Tongue (tissue), 3 donors: ENCODE measurements at places on chromosomes 5 and 9.

- DNase-seq = no peak
Observed at GRCh38 chr5:67194166-67194565, 2.4 kb downstream of the CD180 start.

DNA sequence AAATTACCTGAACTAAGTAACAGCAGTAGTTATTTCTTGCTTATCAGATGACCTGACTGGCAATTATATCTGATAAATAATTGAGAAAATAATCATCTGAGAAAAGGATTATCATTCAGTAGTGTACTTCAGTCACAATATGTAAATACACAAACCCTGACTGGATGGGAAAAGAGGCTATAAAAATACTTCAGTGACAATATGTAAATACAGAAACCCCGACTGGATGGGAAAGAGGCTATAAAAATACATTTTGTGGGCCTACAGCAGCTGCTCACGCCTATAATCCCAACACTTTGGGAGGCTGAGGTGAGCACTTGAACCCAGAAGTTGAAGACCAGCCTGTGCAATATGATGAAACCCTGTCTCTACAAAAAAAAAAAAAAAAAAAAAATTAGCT is 11.1 kb downstream of the UBAP2 start:
- no peak for DNase-seq

- DNase-seq = no peak
Observed at GRCh38 chr9:3281399-3281798, 244.4 kb downstream of the RFX3 start.

DNA sequence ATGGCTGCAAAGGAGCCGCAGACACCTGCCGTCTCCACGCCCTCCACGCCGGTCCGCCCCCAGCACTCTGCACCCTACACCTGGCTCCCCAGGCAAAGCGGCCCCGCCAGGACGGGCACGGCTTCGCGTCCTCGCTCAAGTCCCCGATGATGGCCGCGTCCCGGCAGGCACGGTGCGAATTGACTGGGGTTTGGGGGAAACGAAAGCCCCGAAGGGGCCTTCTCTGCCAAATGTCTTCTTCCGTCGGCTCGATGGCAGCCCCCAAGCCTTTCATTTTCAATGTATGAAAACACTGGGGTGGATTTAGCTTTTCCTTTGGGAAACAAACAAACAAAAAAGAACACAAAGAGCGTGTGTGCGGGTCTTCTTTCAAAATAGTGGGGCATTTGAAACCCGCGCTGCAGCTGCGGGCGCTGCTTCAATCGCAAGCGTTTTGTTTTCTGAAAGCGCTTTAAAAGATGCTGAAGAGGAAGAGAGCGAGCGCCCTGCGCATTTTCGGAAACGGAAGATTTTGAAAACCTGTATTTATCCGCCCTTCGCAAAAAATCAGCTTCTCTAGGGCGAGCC is 160.0 kb downstream of the RMI1 start:
- DNase-seq = peak; percentile 54

DNA sequence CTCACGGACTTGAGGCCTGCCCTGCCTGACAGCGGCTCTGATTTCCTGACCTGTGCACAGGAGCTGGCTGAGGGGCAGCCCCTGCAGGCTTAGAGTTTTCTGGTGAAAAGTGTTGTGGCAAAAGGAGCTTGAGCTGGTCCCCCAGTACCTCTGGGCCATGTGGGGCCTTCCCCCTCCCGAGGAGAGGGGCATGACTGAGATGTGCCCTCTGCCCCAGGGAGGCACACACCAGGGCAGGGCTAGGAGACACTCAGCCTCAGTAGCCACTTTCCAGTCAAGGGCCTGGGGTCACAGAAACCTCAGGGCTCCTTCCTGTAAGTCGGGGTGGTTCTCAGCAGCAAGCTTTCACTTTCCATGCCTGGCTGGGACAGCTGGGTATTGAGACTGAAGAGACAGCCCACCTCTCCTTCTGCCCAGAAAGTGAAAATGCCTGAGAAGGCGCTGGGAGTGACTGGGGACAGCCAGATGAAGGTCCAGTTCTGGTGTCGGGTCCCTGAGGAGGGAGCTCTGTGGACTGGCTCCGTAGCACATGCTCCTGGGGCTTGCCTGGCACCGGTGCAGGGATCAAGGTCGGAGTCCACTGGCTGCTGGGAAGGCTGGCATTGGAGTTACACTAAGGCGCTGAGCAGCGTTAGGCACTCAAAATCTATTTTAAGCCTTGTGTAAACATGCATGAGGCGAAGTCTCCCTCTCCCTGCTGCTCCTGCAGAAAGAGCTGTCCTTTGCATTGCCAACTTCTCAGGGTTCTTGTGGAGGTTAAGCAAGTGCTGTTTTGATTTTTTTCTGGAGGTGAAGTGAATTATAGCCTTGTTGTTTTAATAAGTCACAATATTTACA is 394.9 kb downstream of the GADD45G start:
- DNase-seq = peak; percentile 89

DNA sequence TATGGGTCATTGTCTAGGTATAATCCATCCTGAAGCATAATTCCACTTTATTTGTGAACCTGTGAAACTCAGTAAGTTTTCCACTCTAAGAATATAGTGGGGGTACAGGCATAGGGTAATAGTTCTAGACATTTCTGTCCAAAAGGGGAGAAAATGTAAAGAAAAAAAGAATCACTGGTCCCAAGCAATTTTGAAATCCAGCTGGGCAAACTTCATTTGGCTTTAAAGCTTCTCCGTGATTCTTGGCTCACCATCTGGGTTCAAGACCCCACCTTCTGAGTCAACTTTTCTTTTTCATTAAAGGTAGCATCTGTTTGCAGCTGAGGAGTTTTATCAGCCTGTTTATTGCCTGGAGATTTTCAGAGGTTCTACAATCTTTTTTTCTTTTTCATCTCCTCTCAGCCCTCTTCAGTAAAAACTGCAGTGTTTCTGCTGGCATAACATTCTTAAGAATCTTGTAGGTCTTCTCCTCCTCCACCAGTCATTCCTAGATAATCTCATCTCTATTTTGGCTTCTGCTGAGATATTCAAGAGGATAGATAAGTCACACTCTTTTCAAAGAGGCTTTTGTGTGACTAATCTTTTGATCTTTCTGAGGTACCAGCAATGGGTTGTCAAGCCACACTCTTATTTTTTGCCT is 126.1 kb upstream of the PITX1 start:
- DNase-seq = no peak

DNA sequence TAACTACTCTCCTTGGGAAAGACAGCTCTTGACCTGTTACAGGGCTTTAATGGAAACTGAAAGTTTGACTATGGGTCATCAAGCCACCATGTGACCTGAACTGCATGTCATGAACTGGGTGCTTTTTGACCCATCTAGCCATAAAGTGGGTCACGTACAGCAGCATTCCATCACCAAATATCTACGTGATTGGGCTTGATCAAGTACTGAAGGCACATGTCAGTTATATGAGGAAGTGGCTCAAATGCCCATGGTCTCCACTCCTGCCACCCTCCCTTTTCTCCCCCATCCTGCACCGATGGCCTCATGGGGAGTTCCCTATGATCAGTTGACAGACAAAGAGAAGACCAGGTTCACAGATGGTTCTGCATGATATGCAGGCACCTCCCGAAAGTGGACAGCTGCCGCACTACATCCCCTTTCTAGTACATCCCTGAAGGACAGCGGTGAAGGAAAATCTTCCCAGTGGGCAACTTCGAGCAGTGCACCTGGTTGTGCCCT is 7.3 kb upstream of the FCN1 start:
- no peak for DNase-seq

GRCh38 chr9:83466351-83466750 is 71.8 kb downstream of the FRMD3 start:
- no peak for DNase-seq

- no peak for DNase-seq
Observed at GRCh38 chr5:67259548-67260215, 63.1 kb upstream of the CD180 start.

- no peak for DNase-seq
Observed at GRCh38 chr5:10192309-10192708, 57.4 kb downstream of the ATPSCKMT start.

DNA sequence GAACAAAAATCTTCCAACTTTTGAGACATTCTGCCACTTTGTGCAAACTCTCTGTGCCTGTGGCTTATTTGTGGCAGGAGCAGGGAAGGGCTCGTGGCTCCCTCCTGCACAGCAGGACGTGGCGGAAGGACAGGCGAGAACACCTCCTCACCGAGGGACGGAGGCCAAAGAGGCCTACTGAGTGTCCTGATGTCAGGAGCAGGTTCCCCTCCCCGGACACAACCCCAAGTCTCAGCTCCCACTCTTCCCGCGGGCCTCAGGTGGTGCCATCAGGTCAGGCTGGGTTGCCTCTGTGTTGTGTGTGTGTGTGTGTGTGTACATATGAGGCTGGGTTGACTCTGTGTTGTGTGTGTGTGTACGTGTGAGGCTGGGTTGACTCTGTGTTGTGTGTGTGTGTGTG is 136.8 kb upstream of the LPCAT1 start:
- DNase-seq = no peak

GRCh38 chr9:72583370-72583769 is 62.0 kb downstream of the TMC1 start:
- DNase-seq = no peak

DNA sequence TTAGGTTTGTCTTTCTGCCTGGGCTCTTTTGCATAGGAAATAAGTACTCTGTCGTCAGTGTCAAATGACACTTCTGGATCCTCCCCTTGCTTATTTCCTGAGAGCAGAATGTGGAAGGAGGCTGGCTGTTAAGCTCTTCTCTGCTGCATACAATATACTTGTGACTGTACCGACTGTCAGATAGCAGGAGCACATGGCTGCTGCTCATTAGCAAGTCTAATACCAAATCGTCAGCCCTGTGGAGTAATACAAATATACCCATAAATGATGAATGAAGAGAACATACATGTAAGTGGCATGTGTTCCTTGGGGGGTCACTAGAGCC is at the start of gene GPR151:
Gene GPR151 (minus strand): TSS at position 40 of the 325 bp plus-strand sequence. CDS start 77 bp downstream, outside the sequence.
- peak; percentile 14 for DNase-seq

GRCh38 chr9:35948451-35948850 is 9.5 kb downstream of the OR2S2 start:
- no peak for DNase-seq

DNA sequence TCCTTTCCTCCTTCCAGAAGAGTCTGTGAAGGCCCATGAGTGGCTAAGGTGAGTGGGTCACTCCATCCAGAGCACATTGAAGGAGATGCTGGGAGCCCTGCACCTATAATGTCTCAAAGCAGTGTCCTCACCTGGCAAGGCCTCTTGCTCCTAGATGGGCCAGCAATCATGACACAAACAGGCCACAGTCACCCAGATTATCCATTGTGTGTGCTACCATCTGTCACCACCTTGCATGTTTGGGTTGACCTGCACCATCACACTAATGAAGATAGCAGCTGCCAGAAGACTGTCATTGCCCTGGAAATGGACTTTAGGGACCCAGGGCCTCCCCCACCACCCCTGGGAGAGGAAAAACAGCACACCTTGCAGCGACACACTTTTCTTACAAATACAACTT is 69.6 kb downstream of the GABBR2 start:
- DNase-seq = no peak

- DNase-seq = peak; percentile 84
Observed at GRCh38 chr5:16934123-16934522, 2.0 kb downstream of the MYO10 start.

- DNase-seq = no peak
Observed at GRCh38 chr9:36292641-36293040, 34.4 kb upstream of the GNE start.

- DNase-seq = peak; percentile 65
Observed at GRCh38 chr5:6745706-6746222, 32.5 kb downstream of the TENT4A start.

DNA sequence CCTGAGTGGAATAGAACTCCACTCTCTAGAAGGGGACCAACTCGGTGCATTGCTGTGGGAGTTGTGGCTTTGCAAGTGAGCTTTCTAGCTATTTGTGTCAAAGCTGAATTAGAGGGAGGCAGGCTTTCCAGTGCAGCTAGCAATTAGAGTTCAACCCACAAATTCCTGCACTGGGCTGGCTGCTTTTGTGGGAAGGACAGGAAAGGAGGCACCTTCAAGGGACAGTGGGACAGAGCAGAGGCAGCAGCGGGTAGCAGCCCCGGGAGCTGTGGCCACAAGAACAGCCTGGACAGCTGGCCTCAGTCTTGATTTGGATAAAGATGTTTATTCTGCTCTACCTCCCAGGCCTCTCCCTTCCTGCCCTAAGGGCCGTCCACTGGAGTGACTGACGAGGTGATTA is 83.7 kb upstream of the SLIT3 start:
- DNase-seq = no peak

DNA sequence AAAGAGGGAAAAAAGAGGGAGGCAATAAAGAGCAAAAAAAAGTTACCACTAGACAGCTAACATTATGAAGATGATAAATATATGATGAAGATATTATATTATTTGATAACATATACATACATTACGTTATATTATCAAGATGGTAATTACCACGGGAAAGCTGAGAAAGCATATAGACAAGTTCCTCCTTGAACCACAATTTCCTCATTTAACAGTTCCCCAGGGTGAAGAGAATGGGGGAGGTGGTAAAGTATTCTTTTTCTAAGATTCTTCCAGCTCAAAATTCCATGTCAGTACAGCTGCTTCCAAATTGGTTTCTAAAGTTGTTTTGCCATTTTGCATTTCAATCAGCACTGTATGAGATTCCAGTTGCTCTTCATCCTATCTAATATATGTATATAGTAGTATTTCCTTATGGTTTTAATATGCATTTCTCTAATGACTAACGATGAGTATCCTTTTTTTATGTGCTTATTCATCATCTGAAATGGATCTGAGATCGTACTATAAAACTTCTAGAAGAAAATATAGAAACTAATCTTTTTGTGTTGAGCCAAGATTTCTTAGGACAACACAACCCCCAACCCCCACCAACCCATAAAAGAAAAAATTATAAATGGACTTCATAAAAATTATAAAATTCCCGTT is 49.5 kb upstream of the C9orf72 start:
- no peak for DNase-seq

DNA sequence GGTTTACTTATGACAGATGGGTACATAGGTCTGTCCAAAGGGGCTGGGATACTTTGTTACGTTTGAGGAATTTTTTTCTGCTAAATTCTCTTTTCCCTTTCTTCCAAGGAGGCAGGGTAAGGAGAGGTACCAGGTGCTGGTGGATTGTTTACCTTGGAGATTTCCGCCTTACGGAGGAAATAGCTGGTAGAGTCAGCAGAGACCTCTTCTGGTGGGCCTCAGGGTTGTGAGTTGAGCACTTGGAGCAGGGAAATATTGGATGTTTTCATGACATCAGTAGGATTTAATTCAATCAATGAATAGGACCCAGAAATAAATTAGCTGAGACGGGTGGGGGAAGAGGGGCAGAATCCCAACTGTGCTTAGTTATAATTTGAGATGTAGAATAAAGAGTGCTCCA is 60.0 kb upstream of the TAF11L2 start:
- no peak for DNase-seq

DNA sequence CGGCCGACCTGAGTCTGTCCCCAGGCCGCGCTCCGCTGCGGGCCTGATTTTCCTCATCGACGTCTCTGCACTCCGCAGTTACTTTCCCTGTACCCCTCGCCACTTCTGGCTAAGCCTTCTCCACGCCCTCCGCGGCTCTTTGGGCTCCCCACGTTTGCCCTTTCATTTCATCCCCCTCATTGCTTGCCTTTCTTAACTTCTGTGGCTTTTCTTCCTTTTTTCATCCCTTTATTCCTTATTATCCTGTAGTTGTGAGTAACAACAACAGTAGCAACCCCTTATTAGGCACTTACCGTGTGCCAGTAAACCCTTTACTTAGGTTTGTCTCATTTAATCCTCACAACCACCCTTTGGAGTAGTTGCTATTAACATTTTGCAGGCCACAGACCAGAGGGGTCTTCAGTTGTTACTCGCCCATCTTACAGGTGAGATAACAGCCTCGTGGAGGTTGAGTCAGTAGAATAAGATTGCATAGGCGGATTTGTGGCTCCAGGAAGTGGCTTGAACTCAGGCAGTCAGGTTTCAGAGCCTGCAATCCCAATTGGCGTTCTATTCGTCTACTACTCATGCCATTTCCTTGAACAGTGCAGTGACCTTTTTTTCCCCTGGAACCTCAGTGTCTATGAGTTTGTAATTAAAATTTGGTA is 724 bp downstream of the TCERG1 start:
- DNase-seq = peak; percentile 11
